GM23338 (cell line): ENCODE measurements at places on chromosomes 3 and 15.

- peak; percentile 3 for DNase-seq
These were observed 182.1 kb downstream of the CLSTN2 start for GRCh38 chr3:140117096-140117526.

GRCh38 chr3:31265646-31266428, 266.9 kb upstream of the STT3B start:
- peak; percentile 13 for DNase-seq

DNA sequence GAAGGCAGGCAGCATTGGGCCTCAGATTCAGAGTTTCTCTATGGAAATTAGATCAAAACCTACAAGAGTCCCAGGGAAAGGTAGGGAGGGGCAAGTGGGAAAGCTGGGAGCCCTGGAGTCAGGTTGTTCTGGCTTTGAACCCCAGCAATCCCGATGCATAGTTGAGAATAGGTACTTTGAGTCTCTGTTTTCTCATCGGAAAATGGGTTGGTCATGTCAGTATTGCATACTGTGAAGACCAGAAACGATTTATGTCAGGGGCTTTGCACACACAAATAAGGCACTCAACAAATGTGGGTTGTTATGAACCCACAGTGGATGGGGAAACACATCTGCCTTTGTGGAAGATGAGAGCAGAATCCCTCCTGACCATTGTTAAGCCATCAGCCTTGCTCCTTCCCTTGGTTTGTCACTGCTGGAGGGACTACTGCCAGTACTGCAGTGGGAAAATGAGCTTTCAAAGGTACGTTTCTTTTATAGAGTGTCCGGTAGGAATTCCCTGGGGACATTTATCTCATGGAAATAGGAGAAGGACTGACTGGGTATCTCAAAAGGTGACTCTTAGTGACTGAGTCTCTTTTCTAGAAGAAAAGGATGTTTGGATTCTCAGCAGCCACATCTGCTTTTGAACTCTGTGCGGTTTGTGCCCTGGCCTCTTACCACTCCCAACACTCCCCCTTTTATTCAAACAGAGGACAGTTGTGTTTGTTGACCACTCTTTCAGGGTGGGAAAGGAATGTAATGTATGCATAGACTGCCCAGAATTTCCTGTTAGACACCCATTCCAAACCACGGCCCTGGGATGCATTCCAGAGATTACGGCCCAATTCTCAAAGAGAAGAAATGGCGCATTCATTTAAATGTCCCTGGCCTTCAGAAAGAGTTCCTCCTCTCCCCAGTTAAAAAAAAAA, 54.6 kb upstream of the VILL start:
- DNase-seq: peak; percentile 78

DNA sequence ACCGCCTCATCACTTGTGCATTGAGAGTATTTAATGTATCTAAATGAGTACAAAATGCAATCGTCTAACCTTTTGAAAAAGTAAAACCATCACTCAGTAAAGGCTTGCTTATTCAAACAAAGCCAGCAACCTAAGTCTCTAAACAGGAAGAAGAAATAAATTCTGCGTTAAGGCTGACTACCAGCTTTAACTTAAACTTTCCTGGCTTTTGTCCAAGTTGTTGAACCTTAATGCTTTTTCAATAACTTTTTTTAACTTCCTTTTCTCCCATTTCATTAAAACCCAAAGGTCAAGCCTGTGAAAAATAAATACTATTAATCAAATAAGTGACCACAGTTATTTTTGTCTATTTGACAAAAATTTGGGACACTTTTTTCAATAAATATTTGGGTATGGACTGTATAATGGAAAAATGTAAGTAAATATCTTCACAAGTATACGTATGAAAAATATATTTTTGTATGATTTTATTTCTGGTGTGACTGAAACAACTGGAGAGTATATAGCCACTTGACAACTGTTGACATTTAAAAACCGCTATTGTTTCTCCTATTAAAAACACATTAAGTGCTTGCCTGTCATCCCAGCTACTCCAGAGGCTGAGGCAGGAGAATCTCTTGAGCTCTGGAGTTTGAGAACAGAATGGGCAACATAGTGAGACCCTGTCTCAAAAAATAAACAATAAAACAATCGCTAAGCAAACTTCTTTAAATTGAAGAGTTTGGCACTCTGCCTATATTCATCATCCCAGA, 2.9 kb downstream of the KLHL24 start:
- no peak for DNase-seq

DNA sequence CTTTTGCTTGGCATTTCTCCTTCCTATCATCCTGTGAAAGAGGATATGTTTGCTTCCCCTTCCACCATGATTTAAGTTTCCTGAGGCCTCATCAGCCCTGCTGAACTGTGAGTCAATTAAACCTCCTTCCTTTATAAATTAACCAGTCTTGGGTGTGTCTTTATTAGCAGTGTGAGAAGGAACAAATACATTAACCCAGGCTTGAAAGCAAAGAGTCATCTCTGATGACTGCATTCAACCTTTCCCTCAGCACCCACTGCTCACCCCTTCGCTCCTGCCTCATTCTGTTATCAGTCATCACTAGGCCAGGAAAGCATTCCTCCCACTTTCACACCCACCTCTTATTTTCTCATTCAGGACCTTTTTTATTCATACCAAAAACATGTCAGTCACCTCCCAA, 59.6 kb upstream of the CASR start:
- no peak for DNase-seq

GRCh38 chr3:172511783-172512762, 11.2 kb downstream of the TNFSF10 start:
- DNase-seq: no peak

GRCh38 chr3:115281697-115282675, 134.9 kb upstream of the ZBTB20 start:
- no peak for DNase-seq

- no peak for DNase-seq
These were observed 271.1 kb downstream of the SHQ1 start for GRCh38 chr3:72577190-72577589.

GRCh38 chr3:25621087-25621486, 43.6 kb downstream of the TOP2B start:
- no peak for DNase-seq

- DNase-seq: peak; percentile 87
These were observed 26.9 kb upstream of the ZBBX start for GRCh38 chr3:167406876-167407492.

DNA sequence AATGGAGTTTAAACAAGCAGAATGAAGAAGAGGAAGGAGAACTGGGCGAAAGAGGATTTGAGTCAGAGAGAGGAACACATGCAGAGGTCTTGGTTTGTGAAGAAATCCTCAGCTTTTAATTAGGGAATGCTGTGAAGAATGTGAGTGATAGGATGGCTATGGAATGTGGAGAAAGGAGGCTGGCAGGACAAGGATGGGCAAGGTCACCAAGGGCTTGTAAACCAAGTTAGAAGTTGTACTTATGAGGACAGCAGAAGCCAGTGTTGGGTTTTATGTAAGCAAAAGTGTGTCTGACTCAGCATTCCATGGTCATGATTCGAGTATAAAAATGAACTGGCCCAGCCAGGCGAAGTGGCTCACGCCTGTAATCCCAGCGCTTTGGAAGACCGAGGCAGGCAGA, 60.0 kb upstream of the IL12A start:
- DNase-seq: no peak

DNA sequence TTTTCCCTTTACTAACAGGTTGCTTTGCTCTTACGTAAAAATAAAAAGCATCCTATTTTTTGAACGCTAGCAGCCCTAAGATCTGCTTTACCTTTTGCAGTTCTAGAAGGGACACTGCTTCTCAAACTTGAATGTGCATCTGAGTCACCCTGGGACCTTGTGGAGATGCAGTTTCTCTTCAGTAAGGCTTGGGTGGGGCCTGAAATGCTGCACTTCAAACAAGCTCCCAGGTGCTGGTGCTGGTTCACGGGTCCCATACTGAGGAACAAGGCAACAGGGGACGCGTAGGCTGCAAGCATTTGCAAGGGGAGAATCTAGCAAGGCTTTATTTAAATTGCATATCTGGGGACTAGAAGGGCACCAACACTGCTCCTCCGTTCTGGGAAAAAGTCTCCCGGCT, 30.0 kb downstream of the MB21D2 start:
- DNase-seq: peak; percentile 59

DNA sequence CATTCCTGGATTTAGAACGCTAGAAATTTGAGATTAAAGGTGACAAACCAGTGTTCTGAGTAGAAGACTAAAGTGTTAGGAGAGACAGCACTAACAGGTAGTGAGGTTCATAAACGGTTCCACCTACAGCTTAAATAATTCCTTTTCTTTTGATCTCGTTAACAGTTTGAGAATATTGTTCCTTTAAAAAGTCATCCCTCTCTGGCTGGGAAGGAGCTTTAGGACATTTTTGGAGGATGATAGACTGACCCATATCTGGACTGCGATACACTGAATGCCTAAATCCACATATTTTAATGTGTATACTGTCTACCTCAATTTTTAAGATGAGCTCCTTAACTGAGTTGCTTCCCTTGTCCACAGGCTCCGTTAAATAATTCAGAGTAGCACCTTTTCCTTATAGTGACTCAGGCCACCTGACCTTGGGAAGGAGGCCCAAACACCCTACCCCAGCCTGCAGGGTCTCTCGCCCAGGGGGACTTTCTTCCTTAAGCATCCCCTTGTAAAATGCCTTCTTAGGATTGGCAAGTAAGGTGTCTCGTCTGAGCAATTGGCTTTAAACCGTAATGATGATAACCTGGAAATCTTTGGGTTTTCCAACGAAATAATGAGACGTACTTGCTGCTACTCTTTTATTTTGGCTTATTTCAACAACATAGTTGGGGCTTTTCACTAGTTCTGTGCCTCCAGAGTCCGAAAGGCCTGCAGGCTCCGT, 3.3 kb downstream of the TRIM71 start:
- DNase-seq: peak; percentile 6

DNA sequence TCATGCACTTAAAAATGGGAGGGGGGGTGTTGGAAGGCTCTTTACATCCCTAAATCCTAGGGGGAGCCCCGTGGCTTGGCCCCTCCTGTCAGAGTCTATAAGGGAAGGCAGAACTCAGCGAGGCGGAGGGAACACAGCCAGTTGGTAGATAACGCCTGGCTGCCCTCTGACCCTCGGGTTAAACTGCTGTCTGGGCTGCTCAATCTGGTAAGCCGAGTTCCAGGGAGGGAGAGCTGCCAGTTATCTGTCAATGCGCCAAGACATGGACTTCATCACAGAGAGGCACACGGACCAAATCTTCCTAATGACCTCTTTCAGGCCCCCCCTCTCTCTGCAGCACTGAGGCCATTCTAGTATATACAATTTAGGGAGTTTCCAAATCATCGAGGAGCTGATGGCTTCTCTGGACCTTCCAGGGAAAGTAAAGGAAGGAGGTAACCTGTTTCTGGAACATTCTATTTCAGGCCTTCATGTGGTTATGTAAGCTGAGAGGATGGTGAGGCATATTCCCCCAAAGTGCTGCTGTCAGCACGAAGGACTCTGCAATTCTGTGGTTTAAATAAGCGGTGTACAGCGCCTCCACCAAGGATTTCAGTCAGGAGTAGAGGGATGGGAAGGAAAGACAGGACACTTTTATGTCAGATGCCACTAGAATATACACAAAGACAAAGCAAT, 349.0 kb downstream of the MCTP2 start:
- no peak for DNase-seq

GRCh38 chr3:36698314-36698713, 66.0 kb downstream of the DCLK3 start:
- DNase-seq: peak; percentile 15

DNA sequence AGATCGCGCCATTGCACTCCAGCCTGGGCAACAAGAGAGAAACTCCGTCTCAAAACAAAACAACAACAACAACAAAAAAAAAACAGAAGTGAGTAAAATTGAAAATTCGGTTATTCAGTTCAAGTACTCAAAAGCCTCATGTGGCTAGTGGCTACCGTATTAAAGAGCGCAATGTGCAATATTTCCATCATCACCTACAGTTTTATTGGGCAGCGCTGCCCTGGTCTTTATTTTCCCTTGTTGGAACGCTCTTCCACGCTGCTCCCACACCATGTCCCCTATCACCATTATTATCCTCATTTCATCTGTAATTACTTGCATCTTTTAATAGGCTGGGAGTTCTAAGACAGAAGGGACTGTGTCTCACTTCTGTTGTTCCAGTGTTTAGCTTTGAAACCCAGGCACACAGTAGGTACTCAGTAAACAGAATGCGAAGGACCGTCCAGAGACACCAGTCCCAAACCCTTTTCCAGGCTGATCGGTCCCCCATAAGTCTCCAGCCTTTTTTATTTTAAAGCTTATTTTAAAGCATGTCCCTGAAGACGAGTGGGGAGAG, 423 bp upstream of the HACD3 start:
- DNase-seq: no peak

- DNase-seq: peak; percentile 61
These were observed 152.9 kb downstream of the IGF1R start for GRCh38 chr15:98801234-98801561.

DNA sequence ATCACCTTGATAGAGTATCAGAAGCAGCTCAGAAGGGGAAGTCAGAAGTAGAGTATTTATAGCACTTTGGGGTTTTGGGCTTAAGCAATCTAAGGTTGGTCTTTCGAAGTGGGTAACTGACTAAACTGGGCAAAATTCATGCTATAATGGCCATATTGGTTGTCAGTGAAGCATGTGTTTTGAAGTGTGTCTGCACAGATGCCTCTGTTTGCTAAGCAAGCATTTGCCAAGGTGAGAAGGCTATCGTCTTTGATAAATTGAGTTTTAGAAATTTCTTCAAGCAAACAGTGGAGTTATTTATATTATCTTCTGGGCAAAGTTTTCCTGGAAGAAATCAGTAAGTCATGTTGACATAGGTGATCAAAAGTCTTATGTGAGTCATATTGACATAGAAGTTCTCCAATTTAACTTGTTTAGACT, 412.8 kb upstream of the TGFBR2 start:
- no peak for DNase-seq

DNA sequence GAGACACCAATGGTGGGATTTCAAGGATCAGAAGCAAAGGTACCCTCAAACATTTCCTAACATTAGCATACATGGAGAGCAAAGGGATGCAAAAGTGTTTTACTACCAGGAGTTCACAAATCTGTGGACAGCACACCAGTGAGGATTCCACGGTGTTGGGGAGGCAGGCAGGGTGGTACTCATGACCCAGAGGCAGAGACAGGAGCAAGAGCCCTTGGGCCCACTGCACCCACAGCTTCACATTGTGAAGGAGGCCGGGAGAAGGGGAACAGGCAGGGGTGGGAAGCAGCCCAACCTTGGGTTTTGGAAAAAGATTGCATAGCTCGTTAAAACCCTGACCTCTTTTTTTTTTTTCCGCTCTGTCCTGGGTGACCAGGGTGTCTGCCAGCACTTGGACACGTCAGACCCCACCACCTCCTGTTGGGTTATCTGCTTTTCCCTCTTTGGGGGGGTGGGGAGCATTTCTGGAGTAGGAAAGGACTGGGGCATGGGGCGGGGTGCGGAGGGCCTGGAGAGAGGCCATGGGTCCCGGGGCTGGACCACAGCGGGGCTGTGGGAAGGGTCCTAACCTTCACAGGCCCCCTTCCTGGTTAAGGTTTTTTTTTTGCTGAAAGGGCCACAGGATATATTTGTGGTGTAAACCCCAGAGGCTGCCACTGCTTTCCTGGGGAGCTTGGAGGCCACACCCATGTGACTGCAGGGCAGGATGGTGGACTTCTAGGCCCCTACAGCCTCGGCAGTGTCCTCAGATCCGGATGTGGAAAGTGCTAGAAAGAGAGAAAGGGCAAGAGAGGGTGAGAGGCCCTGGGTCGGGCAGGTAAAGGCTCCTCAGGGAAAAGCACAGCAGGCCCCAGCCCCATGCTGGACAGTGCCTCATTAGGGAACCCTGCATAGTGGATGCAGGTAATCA, 12.5 kb downstream of the SH2D7 start:
- no peak for DNase-seq

- peak; percentile 43 for DNase-seq
These were observed 39.5 kb upstream of the MGA start for GRCh38 chr15:41620536-41621199.

GRCh38 chr3:14549256-14549919, 9.2 kb upstream of the GRIP2 start:
- DNase-seq: peak; percentile 60

- DNase-seq: no peak
These were observed 31.7 kb upstream of the NR2C2 start for GRCh38 chr3:14915636-14916222.
